ENCODE measurements at places on chromosomes 2 and 18.

- DNase-seq: no peak
Measured at GRCh38 chr2:171391532-171391931, 42.3 kb downstream of the METTL8 start.

DNA sequence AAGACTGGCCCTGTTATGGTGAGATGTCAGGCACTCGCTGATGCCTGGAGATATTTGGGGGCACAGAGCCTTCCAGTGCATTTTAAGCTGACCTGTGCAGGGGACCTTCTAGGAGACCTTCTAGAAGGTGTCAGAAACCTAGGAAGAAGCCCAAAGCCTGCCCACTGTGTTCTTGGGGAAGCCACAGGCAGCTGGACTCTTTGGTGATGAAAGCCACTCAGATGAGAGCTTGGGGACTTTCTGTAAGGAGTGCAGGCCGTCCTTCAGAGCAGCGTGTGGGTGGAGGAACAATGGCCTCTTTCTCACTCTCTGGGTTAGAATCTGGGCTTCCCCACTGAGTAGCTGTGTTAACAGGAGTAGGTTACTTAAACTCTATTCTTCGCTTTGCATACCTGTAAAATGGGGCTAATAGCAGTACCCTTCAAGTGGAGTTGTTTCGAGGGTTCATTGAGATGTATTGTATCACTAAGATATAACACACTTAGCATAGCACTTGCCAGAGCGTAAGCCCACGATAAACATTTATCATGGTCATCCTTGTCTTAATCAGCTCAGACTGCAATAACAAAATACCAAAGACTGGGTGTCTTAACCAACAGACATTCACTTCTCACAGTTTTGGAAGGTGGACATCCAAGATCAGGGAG is 322.3 kb upstream of the EPAS1 start:
- DNase-seq: peak; percentile 79

- DNase-seq: no peak
Measured at GRCh38 chr18:75201282-75202270, 7.4 kb downstream of the PTGR3 start.

DNA sequence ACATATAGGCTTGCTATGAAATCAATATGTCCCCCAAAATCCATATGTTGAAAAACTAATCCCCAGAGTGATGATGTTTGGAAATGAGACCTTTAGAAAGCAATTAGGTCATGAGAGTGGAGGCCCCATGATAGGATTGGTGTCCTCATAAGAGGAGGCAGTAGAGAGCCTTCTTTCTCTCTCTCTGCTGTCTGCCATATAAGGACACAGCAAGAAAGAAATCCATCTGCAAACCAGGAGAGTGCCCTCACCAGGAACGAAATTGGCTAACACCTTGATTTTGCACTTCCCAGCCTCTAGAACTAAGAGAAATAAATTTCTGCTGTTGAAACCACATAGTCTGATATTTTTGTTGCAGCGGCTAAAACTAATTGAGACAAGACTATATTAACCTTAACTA is 89.5 kb downstream of the NBAS start:
- DNase-seq: no peak

DNA sequence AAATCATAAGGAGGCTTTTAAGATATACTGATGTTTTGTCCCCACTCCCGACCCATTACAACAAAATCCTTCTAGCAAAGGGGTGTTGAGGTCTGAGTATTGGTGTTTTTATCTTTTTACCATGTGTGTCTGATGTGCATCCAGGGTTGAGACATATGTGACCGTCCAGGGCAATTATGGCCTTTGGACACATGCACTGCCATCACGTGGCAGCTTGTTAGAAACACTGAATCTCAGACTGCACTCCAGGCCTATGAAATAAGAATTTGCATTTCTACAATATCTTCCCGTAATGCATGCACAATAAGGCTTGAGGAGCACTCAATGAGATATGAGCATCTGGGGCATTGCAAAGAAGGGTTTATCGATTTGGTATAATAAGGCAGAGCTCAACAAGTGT is 235.1 kb upstream of the ZNF804A start:
- no peak for DNase-seq

- no peak for DNase-seq
Measured at GRCh38 chr2:70255637-70256314, 2.2 kb upstream of the PCYOX1 start.

DNA sequence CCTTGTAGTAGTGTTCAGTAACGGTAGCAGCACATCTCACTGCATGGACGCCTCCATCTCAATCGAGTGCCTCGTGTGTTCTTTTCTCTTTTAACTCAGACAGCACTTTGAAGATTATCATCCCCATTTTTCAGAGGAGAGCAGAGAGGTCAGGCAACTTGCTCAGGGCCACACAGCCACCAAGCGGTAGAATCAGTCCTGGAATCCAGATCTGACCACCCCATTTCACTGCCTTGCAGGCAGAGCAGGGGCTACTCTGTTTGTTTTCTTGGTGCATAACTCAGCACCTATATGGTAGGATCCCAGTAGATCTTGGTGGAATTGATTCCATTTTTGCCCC is 129.5 kb downstream of the SMAD7 start:
- DNase-seq: no peak

DNA sequence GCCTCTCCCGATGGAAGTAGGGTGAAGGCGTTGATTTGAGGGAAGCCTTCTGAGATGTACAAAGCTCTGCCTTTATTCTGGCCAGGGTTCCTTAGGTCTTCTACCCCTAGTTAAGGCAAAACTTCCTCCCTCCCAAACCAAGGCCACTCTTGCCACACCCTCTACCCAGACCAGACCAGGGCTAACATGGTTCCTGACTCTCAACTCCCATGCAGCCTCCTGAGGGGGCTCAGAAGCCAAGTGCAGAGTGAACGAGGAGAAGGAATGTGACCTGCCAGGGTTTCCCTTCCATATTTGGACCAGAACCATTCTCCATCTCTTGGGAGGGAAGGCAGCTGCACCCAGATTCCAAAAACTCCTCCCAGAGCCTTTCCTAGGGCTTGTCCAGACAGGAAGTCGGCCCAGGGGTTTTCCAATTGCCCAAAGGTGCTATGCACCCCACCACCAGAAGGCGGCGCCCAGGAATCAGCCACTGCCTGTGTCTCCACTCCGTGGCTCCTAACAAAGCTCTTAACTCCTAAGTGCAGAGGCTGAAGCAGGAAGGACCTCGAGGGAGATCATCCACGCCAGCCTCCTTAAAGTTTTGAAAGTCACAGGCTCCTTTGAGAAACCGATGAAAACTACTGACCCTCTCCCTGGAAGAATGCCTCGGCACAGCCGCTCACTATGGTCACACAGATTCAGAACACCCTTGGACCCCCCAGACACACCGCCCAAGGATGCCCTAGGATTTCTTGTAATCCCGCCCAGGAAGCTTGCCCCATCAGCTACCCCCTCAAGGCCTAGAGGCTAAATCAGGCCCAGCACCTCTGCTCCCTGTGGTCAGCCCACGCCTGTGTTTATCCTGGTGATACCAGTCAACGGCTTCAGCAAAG is 157.8 kb downstream of the SMAD2 start:
- peak; percentile 71 for DNase-seq

GRCh38 chr2:234189230-234189629 is 138.7 kb downstream of the SPP2 start:
- no peak for DNase-seq

DNA sequence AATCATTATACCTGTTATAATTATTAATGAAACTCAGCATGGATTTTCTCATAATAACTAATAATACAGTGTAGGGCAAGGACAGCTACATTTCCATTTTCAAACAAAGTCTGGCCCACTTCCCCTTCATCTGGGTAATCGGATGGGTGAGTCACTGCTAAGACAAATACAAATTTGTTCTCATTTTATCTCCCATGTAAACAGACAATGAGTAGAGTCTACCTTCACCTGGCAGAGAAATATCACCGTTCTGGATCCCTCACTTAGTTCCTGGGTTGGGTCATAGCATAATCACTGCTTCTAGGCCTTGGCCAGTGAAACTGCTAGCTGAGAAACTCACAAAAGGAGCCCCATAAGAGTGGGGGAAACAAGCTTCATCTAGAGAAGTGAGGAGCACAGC is 9.2 kb downstream of the CNTNAP5 start:
- no peak for DNase-seq

- DNase-seq: no peak
Measured at GRCh38 chr18:47999801-48000248, 69.4 kb upstream of the SMAD2 start.

- DNase-seq: no peak
Measured at GRCh38 chr18:66727991-66728390, 124.1 kb upstream of the CDH19 start.

GRCh38 chr2:2890901-2891300 is 486.7 kb downstream of the EIPR1 start:
- no peak for DNase-seq

DNA sequence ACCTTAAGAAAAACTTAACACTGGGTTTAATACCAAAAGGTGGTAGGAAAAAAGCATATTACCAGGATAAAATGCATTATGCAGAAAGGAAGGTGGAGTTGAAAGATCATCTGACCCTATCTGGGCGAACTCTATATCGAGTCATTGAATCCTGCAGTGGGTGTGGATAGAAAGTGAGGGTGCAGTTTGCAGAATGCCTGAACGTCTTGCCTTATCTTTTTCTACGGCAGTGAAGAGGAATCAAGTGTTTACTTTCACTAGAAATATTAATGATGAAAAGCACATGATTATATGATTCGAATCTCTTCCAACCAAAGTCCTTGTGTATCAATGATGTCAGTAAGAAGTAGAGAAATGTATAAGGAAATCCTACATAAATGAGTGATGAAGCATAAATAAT is 4.3 kb upstream of the CAVIN2 start:
- no peak for DNase-seq

DNA sequence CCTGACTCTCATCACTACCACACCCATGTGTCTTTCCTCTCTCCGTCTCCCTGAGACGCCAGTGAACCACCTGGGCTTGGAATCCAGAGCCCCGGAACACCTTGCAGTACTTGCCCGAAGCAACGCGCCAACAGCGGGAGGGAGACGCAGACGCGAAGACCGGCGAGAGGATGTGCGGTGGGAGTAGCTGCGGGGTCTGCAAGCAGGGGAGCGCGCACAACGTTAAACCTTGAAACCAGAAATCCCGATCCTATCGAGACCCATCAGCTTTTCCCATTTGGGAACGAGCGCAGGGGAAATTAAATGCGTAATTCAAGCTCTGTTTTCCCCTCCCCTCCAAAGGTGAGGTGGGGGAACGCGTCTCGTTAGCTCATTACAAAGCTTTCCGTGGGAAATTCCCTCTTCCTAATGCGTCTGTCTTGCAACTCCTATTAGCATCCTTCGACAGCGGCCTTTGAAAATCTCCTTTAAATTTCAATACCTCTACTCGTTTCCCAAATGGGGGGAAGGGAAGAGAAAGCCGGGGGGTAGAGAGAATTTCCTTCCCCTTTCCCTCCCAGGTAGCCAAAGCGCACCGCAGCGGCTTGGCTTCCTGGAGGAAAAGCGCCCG is 421 bp upstream of the CNTNAP5 start:
- no peak for DNase-seq

- no peak for DNase-seq
Measured at GRCh38 chr2:10757814-10758286, 36.4 kb downstream of the ATP6V1C2 start.

DNA sequence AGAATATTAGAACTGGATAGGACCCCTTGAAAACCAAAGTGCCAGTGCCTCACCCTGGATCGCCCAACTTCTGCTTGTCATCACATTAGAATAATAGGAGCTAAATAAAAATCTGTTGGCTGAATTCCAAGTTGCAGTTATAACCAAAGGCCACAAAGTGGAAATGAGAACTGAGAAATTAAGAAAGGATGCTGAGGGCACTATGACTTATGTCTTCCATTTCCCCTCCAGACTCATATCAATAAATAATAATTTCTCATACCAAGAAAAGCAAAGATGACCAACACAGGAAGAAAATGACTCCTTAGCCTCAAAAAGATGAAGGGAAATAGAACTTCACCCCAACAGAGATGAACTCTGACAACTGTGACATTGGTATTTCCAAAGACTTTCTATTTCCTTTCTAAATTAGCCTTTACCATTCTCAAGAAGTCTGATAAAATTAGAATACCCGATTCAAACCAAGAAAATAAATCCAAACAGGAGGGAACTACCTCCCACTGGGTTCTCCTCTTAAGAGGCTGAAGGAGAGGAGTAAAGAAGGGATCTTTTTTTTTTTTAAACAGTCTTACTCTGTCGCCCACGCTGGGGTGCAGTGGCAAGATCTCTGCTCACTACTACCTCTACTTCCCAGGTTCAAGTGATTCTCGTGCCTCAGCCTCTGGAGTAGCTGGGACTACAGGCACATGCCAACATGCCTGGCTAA is 46.5 kb upstream of the EPG5 start:
- peak; percentile 28 for DNase-seq

DNA sequence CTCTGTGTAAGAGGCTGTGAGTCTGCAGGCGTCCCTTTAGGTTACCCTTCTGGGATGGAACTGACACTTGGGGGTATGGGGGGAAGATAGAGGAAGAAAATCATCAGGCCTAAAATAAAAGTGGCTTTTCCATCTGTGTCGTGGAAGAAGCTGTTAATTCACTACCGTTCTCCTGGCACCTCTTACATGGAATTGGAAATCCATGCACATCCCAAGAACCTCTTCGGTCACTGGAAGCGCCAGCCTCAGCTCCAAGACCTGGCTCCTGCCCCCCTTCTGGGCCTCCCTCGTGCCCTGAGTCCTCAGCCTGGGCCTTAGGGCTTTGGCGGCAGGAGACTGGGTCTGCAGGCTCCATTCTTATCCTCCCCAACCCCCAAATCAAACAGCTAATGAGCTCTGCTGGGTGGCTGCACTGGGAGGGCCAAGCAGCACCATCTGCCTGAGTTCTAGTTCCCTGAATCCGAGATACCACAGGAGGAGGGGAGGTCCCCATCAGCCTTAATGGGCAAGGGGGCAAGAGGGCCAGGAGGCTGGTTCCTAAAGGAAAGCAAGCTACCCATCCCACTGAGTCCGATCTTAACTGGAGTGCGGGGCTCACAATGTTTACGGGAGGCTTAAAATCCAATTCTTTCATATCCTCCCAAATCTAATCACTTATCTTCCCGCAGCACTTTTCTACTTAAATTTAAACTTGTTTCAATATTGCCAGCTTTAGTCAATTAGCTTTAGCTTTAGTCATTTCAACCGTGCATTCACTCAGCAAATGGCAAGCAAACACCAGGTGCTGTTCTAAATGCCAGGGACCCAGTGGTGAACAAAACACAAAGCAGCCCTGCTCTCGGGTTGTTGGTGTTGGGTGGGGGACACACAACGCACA is 52.8 kb downstream of the FAM178B start:
- no peak for DNase-seq

- DNase-seq: no peak
Measured at GRCh38 chr18:49875155-49875554, 61.8 kb upstream of the ACAA2 start.

GRCh38 chr2:127423478-127423843 is 5.2 kb downstream of the PROC start:
- DNase-seq: peak; percentile 40

GRCh38 chr2:97961534-97961933 is 34.2 kb downstream of the TMEM131 start:
- DNase-seq: peak; percentile 22

Data from GM20000 (cell line).